ENCODE measurements at places on chromosomes 1 and 21.

- H3K4me3 ChIP-seq = no peak overlapping the region
- no peaks in the 10 kb centered on the region for H3K27me3 ChIP-seq
- H3K27ac ChIP-seq = no peak overlapping the region
- H3K4me1 ChIP-seq = peaks cover 46% of the 10 kb centered on the region
- no peak for DNase-seq
- no peaks in the 10 kb centered on the region for H3K36me3 ChIP-seq
These were observed 4.5 kb downstream of the TMCC2 start for GRCh38 chr1:205232127-205232820.

DNA sequence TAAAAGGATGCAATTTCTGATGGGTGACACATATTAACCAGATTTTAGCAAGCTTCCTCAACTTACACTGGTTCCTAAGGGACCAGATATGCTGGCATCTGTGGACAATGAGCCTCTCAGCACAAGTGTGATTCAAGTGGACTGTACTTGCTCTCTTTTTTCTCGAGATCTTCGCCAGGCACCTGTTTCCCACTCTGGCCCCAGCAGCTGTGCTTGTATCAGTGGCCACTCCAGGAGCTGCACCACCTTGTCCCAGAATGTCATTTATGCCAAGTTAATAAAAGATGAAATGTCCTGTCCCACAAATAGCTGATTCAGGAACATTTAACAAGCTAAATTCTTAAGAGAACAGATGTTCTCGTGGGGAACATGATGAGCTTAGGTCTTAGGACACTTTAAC lies 14.6 kb downstream of the C1orf198 start:
- no peaks in the 10 kb centered on the region for H3K27me3 ChIP-seq
- no peak for DNase-seq
- no peaks in the 10 kb centered on the region for H3K4me1 ChIP-seq
- no peaks in the 10 kb centered on the region for H3K36me3 ChIP-seq
- H3K27ac ChIP-seq = no peak overlapping the region

- peaks cover 18% of the 10 kb centered on the region for H3K36me3 ChIP-seq
- H3K4me3 ChIP-seq = no peak overlapping the region
- no peaks in the 10 kb centered on the region for H3K27me3 ChIP-seq
- no peak overlapping the region for H3K27ac ChIP-seq
- H3K4me1 ChIP-seq = no peaks in the 10 kb centered on the region
These were observed 53.6 kb downstream of the SLC45A1 start for GRCh38 chr1:8371372-8371991.

DNA sequence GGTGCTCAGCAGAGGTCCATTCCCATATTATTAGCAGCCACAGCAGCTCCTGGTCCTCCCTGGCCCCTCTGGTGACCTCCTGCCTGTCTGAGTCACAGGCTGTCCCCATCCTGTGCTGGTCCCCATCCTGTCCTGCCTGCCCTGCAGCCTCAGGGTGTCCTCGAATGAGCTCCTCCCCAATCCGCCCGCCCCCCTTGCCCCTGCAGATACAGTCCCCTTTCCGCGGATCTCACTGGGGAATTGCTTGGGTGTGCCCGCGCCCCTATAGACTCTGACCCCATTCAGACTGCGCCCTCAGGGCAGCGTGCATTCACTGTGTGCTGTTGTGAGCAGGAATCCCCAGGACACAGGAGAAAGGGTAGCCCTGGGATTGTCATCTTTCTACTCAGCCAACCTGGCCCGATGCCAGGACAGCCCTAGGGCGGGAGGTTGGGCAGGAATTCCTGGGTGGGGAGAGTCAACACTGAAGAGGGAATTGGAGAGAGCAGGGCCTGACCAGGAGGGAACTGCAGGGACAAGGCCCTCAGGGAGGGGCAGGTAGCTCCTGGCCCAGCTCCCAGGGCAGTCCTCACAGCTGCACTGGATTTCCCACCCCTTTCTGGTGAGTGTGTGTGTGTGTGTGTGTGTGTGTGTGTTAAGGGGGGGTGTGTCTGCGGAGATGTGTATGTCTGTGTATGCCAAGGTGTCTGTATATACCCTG lies 1.1 kb upstream of the GUCA2A start:
- H3K27me3 ChIP-seq = no peaks in the 10 kb centered on the region
- no peak overlapping the region for H3K4me3 ChIP-seq
- H3K27ac ChIP-seq = no peak overlapping the region
- peaks cover 4% of the 10 kb centered on the region for H3K4me1 ChIP-seq

GRCh38 chr1:39936724-39937491 lies 18.0 kb upstream of the MFSD2A start:
- H3K36me3 ChIP-seq = no peaks in the 10 kb centered on the region
- H3K4me3 ChIP-seq = peak overlapping the region; percentile 62
- H3K27ac ChIP-seq = no peak overlapping the region
- peaks cover 25% of the 10 kb centered on the region for H3K4me1 ChIP-seq

- no peak overlapping the region for H3K27ac ChIP-seq
- no peak for DNase-seq
- H3K4me3 ChIP-seq = no peak overlapping the region
- peaks cover 79% of the 10 kb centered on the region for H3K36me3 ChIP-seq
- H3K27me3 ChIP-seq = no peaks in the 10 kb centered on the region
These were observed 16.9 kb downstream of the IKBKE start for GRCh38 chr1:206486995-206487788.

GRCh38 chr21:43693981-43694380 lies 24.9 kb upstream of the PDXK start:
- no peak for DNase-seq
- H3K4me1 ChIP-seq = no peaks in the 10 kb centered on the region
- H3K27ac ChIP-seq = no peak overlapping the region
- H3K36me3 ChIP-seq = peaks cover 23% of the 10 kb centered on the region

All from common myeloid progenitor, CD34-positive (primary cell).